ENCODE measurements at places on chromosomes 5 and 9. TPM values are rescaled to one million over a fixed set of nuclear protein-coding genes. Genes with fewer than 3 reads are reported as not detected.

- DNase-seq, result peak; percentile 17
Observed at GRCh38 chr5:176812269-176813259, 2.2 kb downstream of the UNC5A start.

- DNase-seq, result peak; percentile 36
Observed at GRCh38 chr5:103259705-103260355, 1.3 kb downstream of the MACIR start.

GRCh38 chr9:124149992-124150391 is 107.8 kb upstream of the NEK6 start:
- peak; percentile 32 for DNase-seq

DNA sequence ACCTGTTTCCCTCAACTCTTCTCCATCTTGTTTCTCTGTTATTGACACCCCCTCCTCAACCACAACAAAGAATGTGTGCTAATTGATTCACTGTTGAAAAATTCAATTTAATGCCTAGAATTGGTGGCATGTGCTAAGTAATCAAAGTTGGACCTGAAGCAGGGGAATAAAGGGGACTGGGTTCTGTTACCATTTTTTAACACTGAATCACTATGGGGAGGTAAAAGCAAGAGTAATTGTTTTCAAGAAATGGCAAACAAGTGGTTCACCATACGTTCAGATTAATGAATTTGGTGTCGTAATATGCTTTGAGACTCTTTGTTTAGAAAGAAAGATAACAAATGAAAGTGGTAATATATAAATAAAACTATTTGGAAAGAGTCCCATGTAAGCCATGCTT is 17.0 kb upstream of the SSBP2 start:
- DNase-seq, result no peak

DNA sequence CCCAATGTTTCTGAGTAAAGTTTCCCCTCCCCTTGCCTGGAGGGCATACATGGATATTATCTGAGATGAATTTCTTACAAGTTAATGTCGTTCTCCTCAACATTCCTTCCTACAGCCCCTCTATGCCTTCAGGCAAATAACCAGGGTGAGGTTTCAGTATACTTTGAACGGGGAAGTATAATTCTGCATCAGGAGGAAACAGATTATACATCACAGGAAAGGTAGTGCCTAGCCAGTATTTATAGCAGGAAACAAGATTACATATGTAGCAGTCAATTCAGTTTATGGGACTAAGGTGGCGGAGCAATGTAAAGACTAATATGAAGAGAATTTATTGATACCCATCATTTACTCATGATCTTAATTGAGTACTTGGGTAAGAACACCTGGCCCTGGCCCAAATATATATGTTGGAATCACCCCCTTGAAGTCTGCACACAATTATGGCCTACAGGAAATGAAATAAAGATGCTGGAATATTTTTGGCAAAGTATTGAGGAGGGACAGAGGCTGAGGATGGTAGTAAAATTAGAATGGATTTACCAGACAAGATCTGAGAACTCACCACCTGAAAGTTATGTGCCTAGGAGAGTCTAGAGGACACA is 661.1 kb downstream of the PTPRD start:
- no peak for DNase-seq

- no peak for DNase-seq
Observed at GRCh38 chr5:25554077-25554476, 909.3 kb upstream of the CDH10 start.

GRCh38 chr9:87292449-87293191 is 205.0 kb upstream of the DAPK1 start:
- no peak for DNase-seq

DNA sequence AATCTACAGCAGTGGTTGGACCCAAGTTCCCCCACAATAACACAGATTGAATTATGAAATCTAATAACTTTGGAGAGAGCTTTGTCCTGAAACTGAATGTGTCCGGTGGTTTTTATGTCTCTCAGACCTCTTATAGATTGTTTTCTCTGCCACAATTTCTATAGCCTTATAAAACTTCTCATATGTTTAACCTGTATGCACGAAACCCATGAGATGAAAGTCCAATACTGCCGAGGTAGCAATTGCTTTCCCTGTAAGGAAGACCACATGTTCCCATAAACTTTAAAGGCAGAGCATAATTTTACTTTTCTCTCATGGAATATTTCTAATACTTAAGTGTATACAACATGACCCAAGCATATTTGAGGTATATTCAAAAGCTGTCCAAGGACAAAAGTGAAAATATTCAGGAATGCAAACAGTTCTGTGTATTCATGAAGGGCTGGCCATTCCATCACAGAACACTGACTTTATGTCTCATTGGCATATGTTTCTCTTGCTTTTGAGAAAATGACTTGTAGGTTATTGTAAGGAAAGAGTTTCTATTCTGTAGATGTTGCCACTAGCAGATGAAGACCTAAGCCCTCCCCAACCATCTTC is 94.4 kb upstream of the TLE4 start:
- no peak for DNase-seq

DNA sequence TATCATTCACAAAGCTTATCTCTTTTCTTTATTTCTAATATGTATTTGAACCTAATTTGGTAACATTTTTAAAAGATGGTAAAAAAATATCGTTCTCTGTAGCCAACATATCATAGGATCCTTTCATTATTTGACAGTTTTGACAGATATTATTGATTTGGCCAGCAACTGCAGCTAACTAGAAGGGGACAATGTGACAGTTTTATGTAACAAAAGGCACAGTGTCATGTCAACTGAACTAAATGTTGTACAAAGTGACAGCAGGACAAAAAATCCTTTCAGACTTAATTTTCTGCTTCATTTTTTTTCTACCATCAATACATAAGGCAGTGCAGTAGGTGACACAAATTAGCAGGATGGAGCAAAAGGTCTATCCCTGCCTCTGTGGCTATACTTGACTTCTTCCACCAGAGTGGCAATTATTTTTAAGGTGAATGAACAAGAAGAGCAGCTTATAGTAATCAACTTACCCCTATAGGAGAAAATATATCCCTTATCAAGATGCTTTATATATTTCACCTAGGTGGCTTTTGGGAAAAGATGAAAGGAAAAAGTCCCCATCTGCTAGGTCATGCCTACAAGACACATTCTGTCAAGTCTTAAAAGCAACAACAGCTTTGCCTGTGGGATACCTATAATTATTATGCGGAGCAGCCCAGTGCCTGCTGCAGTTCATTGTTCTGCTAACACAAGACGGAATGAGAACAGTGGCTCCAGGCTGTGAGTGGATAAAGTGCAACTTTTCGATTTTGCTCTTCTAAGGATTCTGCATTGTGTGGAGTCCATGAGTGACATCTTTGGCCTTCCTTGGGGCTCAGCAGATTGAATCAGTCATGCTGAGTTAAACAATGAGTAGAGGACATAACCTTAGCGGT is 694.9 kb downstream of the ISL1 start:
- DNase-seq, result no peak

GRCh38 chr5:144167998-144168397 is 2.5 kb downstream of the YIPF5 start:
- DNase-seq, result no peak

GRCh38 chr5:4042311-4042710 is 446.7 kb downstream of the IRX1 start:
- DNase-seq, result no peak

DNA sequence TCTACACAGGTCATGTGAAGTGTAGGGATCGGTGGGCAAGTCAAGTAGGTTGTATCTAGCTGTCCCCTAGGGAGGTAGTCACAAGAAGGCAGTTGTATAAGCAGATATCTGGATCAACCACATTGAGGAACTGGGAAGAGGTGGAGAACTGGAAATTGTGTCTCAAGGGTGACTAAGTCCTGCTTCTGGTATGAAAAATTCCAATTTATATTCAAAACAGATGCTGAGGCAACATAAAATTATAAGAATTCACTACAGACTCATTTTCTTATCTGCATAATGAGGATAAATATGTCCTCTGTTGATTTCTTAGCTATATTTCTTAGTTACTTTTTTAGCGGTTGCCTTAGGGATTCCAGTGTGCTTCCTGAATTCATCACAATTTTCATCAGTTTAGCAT is 46.8 kb downstream of the GALNT12 start:
- peak; percentile 60 for DNase-seq

DNA sequence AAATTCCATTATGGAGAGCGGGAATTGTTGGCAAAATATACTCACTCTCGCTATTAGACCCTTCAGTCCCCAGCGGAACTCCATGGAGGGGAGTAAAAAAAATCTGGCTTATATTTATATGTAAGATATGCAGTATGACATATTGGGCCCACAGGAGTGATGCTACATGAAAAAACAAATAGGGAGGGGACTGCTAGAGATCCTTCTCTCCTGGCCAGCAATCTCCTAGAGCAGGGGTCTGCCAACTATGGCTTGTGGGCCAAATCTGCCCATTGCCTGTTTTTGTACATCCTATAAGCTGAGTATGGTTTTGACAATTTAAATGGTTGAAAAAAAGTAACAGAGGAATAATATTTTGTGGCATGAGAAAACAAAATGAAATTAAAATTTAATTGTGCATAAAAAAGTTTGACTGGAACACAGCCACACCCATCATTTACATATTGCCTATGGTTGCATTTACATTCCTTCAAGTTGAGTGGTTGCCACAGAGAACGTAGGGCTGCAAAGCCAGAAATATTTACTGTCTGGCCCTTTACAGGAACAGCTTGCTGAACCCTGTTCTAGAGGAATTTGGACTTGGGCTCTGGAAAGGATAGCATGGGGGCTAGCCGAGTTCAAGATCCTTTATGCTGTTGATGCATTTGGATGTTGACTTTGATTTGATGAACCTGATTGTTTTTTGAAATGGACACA is 197.3 kb upstream of the CLINT1 start:
- no peak for DNase-seq

- DNase-seq, result peak; percentile 98
Observed at GRCh38 chr5:147567917-147568598, 58.2 kb upstream of the DPYSL3 start.

GRCh38 chr5:77852068-77852513 is 76.0 kb upstream of the TBCA start:
- DNase-seq, result no peak

- no peak for DNase-seq
Observed at GRCh38 chr5:119243888-119244287, 111.9 kb upstream of the TNFAIP8 start.

GRCh38 chr5:151647320-151647861 is 39.3 kb downstream of the SPARC start:
- no peak for DNase-seq

DNA sequence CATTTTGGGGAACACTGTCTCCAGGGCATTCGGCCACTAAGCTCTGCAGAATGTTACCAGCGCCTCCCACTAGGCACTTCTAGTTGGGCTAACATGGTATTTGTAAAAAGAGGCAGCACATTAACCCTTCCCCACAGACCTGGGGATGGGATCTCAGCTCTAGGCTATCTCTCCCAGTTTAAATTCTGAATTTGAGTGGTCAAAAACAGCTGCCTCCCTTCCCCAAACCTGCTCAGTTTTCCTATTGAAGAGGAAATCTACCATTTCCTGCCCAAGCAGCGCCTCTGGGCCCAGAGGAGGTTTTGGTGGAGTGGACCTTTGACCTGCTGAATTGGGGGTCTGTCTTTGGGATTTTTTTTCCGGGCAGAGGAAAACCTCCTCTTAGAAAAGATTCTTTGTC is 53.2 kb downstream of the ENC1 start:
- peak; percentile 15 for DNase-seq

DNA sequence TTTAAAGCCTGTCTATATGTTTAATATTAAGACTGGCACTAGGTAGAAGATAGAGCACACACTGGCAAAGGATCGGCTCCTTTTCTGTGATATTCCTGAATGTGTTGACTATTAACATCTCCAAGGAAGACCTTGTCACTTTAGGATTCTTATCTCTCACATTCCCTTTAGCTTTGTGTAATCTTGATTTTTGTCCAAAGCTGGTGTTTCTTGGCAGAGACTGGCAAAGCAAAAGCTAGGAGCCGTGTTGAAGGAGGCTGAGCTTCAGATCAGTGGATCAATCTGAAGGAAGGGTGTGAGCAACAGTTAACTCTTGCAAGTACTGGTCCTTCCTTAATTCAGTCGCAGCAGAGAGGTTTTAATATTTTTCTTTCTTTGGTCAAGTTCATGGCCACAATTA is 830.4 kb upstream of the ZNF608 start:
- no peak for DNase-seq

GRCh38 chr5:171226096-171226754 is 82.8 kb upstream of the TLX3 start:
- DNase-seq, result no peak

Gene PPP3R2
- not detected for total RNA-seq

Gene FBXO10
- total RNA-seq, result 2.6 TPM

Gene IL9
- not detected for total RNA-seq

Gene PCDHB9
- 0.10 TPM for total RNA-seq

Gene MRPS2
- 18.1 TPM for total RNA-seq

Gene PDZD2
- under 0.01 TPM for total RNA-seq

Gene OTULINL
- 4.4 TPM for total RNA-seq

Gene IFNA13
- total RNA-seq, result not detected

Measured in RPMI7951 (cell line).